HT-29 (cell line): ENCODE measurements at places on chromosomes 2 and 18.

- no peak for DNase-seq
These were observed 87.5 kb downstream of the MSH2 start for GRCh38 chr2:47490406-47490805.

GRCh38 chr18:49360582-49360981 lies 99.9 kb downstream of the DYM start:
- DNase-seq = no peak

DNA sequence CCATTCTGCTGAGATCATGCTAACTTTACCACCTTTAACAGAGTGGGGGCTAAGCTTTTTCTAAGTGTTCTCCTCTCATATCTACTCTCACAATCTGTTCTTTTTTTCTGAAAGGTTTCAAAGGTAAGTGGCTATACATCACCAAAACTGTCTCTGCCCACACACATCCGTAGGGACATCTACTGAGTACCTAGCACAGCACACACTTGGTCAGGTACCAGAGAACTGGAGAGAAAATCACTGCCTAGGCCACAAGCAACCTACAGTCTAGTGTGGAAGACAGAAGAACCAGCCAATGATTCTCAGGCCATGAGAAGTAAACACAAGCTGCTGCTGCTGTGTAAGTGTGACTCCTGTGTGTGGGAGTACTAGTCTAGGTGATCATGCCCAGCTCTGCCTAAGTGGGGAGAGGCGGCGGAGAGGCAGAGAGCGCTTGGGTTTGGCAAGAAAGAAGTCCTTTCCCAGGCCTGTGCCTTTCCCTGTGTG lies 176.1 kb upstream of the ZFP36L2 start:
- no peak for DNase-seq

DNA sequence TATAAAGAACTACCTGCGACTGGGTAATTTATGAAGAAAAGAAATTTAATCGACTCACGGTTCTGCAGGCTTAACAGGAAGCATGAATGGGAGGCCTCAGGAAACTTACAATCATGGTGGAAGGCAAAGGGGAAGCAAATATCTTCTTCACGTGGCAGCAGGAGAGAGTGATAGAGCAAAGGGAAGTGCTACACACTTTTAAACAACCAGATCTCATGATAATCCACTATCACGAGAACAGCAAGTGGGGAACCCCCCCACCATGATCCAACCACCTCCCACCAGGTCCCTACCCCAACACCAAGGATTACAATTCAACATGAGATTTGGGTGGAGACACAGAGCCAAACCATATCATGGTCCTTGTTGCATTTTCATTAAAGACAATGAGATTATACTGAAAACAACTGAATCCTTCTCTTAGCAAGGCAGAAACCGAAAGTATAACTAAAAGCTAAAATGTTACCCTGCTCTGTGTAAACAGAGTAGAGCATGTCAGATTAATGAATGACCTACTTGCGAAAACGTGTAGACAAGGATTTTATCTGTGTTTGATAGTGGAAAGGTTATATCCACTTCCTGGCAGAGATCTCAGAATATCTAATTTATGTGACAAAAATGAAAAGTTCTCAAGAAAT lies 60.1 kb upstream of the RBBP8 start:
- peak; percentile 25 for DNase-seq

DNA sequence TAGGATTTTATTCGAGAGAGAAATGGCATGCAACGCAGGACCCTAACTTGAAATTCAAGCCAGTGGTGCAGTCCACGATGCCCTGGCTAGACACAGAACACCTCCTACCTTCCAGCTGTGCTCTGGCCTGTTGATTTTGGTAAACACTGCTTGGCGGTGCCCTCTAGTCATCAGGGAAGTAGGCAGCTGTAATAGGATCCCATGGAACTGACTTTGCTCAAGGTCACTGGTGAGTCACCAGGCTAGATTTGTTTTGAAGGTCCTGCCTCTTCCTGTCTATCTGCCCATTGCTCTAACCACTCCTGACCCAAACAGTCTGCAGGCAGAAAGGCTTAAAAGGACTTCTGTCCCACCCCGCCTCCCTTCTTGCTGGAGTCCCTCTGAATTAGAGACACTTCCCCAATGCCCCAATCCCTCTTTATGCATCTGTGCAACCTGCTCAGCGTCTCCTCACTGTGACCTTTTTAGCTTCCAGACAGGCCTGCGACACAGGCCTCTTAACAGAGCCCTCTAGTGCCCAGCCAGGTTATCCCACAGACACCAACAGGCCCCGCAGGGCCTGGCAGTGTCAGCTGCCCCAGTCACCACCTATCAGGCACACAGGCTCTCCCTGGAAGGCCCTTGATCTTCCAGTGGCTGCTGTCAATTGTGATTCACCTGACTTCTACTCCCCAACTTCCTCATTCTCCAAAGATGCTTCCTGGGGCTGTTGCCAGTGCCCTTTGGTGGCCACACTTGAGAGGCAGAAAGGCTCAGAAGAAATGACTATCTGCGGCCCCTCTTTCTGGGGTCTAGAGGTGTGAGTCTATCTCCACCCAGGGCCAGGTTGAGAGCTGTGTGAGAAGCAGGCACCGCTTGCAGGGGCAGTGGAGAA lies 5.2 kb downstream of the TMEM127 start:
- peak; percentile 90 for DNase-seq

DNA sequence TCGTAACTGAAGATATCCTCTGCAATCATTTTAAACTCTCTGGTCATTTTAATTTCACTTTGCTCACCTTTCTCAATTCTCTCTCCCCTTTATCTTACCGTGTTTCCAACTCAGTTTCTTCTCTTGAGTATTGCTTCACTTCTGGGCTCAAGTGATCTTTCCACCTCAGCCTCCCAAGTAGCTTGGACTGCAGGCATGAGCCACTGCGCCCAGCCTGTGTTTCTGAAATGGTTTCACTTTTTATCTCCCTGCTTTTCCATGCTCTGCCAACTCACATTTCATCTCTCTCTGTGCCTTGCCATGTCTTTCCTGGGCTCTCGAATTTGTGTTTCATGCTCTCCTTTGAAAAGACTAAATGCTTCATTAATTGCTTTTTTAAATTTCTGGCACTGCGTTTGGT lies 30.5 kb upstream of the TMEM131 start:
- DNase-seq = no peak

- no peak for DNase-seq
These were observed 55.3 kb upstream of the NOL4 start for GRCh38 chr18:34280000-34280399.

DNA sequence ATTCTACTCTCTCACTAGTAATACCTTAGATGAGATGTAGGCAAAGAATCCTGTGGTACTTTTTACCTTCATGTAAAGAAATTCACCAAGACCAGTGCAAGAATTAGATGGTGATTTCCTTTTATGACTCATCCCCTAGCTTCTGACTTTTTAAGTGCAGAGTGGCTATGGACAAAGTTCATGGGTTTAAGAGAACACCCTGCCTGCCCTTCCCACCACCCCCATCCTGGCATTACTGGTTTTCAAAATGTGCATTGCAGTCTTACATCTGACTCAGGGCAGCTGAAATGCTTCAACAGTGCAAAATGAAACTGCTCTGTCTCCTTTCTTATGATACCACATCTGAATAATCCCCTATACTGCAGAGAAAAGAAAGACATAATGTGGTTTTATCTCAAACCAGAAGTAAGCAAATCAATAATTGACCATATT lies 22.6 kb downstream of the MAIP1 start:
- peak; percentile 85 for DNase-seq

DNA sequence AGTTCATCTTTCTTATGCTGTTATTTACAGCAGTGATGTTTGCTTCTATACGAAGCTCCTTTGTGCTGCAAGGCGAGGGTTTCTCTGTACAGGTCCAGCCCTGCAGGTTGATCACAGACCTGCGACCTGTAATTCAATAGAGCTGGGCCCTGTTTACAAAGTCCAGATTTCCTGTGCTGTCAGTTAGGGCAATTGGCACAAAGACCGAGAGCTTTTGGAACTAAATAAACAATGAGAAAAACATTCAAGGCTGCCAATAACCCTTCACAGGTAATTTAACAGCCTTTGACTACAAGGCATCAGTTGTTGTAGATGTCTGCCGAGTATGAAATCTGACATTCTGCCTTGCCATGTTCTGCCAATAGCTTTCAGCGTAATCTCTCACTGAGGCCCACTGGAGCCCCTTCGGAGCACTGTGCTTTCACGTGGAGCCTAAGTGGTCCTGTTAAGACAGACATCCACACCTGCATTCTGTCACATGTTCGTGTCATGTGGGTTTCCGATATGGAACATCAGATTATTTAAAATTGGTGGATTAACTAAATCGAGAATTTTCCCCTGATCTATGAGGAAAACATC lies 232.5 kb downstream of the PTGR3 start:
- no peak for DNase-seq

DNA sequence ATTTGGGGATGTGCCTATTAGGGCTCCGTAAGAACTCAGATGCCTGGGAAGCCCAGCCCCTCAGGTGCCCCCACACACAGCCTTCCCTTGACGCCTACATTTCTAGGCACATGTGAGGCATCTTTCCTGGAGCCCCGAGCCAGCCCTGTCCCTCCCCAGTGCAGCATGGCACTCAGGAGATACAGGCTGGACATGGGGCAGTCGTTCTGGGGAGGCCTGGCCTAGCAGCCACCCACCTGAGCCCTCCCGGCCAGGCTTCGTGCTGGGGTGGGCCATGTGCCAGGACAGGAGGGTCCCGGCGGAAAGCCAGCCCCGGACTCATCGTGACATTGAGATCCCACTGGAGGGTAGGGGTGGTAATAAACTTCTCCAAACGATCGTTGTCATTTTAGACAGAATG lies 15.2 kb downstream of the BOK start:
- no peak for DNase-seq

DNA sequence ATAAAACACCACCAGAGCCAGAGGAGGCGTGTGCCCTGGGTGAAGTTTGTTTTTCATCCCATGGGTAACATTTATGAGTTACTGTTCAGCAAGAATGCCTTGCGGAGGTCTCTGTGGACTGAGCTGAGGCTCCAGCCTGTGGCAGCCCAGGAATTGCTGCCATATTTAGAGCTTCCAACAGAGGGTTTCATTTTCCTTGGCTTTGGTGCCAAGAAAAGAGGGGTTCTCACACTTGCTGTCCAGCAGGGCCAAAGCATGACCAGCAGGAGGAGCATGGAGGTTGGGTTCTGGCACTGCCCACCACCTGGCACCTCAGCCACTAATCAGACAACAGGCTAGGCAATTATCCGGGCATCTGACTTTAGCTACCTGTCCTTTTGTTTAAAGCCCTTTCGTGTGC lies 36.7 kb downstream of the EPAS1 start:
- DNase-seq = no peak

- DNase-seq = peak; percentile 66
These were observed 7.4 kb upstream of the NAB1 start for GRCh38 chr2:190641469-190641868.

DNA sequence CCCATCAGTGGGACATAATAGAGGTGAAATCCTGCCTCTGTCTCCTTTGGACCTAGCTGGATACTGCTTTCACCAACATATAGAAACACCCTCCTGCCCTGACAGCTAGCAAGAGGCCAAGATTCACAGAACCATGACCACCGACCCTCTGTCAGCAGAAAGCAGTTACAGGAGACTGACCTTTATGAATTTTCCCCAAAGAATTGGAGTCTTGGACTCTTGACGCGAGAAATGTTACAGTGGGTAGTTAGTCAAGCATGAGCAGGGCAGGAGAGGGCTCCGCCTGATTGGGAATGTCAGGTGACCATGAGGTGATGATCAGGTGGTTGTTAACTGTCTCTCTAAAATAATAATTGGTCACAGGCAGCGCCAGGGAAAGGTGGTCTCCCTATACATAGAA lies 1002.3 kb downstream of the TDRD15 start:
- DNase-seq = no peak

DNA sequence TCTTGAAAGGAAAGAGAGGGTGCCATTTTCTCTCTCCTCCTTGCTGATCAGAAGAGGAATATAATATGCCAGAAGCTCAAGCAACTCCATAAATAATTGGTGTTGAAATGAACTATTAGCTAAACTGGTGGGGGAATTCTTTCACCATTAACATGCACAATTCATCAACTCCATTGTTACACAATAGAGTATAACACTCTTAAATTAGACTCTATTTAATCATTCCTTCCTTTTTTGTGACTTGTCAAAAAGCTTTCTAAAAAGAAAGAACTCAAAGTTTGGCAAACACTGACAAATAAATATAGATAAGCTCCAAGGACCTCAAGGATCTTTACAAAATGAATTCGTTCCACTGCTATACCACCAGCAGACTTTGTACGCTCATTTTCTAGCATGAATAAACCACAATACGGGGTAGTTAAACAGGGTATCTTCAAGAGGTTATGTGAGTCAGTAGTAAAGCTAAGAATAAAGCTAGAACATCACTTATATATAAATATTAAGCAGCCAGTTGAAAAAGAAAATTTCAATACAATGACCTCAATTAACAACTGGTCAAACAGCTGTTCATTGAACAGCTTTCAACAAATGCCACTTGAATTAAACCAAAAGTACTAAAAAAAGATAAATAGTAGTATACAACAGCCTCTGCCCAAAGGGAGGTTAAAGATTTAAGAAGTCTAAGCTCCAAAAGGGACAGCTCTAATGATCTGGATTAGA lies 6.4 kb downstream of the TRAK2 start:
- no peak for DNase-seq

GRCh38 chr2:103287746-103288145 lies 525.9 kb downstream of the TMEM182 start:
- no peak for DNase-seq

DNA sequence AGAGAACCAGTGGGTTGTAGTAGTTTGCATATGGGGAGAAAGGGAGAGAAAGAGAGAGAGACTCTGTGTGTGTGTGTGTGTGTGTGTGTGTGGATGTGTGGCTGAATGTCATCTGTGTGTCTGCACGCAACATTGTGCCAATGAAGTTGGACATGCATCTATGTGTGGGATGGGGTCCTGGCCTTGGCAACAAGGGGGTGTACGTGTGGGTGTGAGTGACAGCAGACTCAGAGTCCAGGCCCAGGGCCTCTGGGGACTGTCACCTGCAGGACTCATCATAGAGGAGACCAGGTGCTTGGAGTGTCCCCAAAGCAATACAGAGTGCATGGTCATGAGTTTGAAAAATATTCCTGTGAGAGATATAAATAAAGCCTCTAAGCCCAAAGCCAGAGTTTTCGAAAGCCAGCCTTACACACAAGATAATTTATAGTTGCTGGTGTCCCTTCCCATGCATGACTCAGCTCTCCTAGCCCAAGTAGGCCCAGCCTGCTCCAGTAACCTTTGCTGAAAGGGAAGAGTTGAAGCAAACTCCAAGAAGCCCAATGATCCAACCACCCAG lies 59.9 kb downstream of the TNP1 start:
- no peak for DNase-seq

- no peak for DNase-seq
These were observed 277.6 kb upstream of the CXCR4 start for GRCh38 chr2:136395582-136395981.

- no peak for DNase-seq
These were observed 162.5 kb upstream of the MYCN start for GRCh38 chr2:15777795-15778371.

DNA sequence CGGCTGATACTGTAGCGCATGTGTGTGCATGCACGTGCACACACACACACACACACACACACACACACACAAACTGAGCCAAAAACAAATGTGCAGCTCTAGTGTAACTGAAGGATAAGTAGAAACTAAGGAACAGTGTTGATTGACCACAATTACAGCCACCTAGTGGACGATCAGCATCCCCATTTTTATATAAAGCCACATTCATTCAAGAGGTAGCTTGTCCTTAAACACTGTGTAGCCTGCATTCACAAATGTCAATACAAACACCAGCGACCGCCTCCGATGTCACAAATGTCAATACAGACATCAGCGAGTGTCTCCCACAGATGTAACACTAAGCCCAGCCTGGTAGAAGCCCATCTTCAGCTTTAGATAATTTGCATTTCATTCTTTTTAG lies 167.4 kb downstream of the PTGR3 start:
- DNase-seq = peak; percentile 38

GRCh38 chr2:214079032-214079431 lies 331.8 kb upstream of the VWC2L start:
- DNase-seq = no peak
